ENCODE measurements at places on chromosomes 11 and 22. TPM values are rescaled to one million over a fixed set of nuclear protein-coding genes. Genes with fewer than 3 reads are reported as not detected.

DNA sequence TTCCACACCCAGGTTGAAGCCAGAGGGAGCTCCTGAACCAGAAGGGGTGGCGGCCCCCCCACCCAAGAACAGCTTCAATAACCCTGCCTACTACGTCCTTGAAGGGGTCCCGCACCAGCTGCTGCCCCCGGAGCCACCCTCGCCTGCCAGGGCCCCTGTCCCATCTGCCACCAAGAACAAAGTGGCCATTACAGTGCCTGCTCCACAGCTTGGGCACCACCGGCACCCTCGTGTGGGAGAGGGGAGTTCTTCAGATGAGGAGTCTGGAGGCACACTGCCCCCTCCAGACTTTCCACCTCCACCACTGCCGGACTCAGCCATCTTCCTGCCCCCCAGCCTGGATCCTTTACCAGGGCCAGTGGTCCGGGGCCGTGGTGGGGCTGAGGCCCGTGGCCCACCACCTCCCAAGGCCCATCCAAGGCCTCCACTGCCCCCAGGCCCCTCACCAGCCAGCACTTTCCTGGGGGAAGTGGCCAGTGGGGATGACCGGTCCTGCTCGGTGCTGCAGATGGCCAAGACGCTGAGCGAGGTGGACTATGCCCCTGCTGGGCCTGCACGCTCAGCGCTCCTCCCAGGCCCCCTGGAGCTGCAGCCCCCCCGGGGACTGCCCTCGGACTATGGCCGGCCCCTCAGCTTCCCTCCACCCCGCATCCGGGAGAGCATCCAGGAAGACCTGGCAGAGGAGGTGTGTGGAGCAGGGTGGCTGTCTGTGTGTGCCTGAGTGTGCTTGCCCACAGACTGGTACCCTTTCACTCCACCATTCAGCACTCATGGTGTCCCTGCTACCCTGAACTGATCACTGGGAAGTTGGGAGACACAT lies 6.7 kb downstream of the PHOX2A start:
- no peaks in the 10 kb centered on the region for H3K36me3 ChIP-seq
- DNase-seq, result no peak
- no peak overlapping the region for H3K27ac ChIP-seq

- no peaks in the 10 kb centered on the region for H3K36me3 ChIP-seq
- DNase-seq, result peak; percentile 73
- H3K4me1 ChIP-seq, result no peaks in the 10 kb centered on the region
Measured at GRCh38 chr11:129695571-129696308, 119.9 kb upstream of the TMEM45B start.

GRCh38 chr11:57179681-57180080 lies 2.1 kb upstream of the LRRC55 start:
- H3K4me3 ChIP-seq, result no peak overlapping the region
- no peak overlapping the region for H3K27ac ChIP-seq
- no peak for DNase-seq

GRCh38 chr22:17807086-17807485 lies 32.8 kb upstream of the BID start:
- H3K36me3 ChIP-seq, result no peaks in the 10 kb centered on the region
- H3K4me3 ChIP-seq, result no peak overlapping the region
- H3K27me3 ChIP-seq, result no peaks in the 10 kb centered on the region
- no peaks in the 10 kb centered on the region for H3K4me1 ChIP-seq
- no peak overlapping the region for H3K27ac ChIP-seq
- no peak for DNase-seq

- H3K27me3 ChIP-seq, result no peaks in the 10 kb centered on the region
- H3K4me3 ChIP-seq, result no peak overlapping the region
- peak overlapping the region; percentile 3 for H3K27ac ChIP-seq
- H3K36me3 ChIP-seq, result no peaks in the 10 kb centered on the region
- no peak for DNase-seq
Measured at GRCh38 chr11:121886005-121886734, 229.8 kb downstream of the BLID start.

DNA sequence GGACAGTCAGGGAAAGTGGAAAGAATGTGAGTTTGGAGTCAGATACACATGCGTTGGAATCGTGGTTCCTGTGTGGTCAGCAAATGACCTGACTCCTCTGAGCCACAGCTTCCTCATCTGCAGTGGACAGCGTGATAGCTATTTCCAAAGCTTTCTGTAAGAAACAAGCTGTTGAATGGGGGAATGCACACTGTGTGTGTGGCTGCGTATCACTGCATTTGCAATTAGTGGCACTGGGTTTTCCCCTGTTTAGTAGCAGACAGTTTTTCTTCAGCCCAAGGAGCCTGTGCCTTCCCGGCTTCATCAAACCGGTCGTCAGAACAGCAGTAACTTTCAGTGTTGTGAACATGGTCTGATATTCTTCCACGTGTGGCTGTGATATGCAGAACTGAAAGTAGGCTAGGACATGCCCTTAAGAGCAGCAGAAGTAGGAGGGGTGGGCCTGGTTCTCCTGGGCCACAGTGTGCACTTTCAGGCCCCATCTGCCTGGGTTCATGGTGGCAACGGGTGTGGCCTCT lies 121.5 kb downstream of the RRAS2 start:
- H3K27me3 ChIP-seq, result no peaks in the 10 kb centered on the region
- H3K4me3 ChIP-seq, result no peak overlapping the region
- no peak overlapping the region for H3K27ac ChIP-seq
- no peaks in the 10 kb centered on the region for H3K36me3 ChIP-seq

- H3K4me1 ChIP-seq, result no peaks in the 10 kb centered on the region
- no peaks in the 10 kb centered on the region for H3K36me3 ChIP-seq
- no peak for DNase-seq
- no peak overlapping the region for H3K27ac ChIP-seq
- no peaks in the 10 kb centered on the region for H3K27me3 ChIP-seq
- H3K4me3 ChIP-seq, result no peak overlapping the region
Measured at GRCh38 chr22:22928666-22929380, 41.2 kb downstream of the IGLL5 start.

- H3K4me3 ChIP-seq, result no peak overlapping the region
- no peaks in the 10 kb centered on the region for H3K27me3 ChIP-seq
- no peaks in the 10 kb centered on the region for H3K4me1 ChIP-seq
Measured at GRCh38 chr11:46436113-46436512, 44.5 kb upstream of the CHRM4 start.

GRCh38 chr11:69434471-69434931 lies 47.0 kb upstream of the LINC01488 start:
- no peak overlapping the region for H3K27ac ChIP-seq
- DNase-seq, result no peak
- no peaks in the 10 kb centered on the region for H3K27me3 ChIP-seq
- no peaks in the 10 kb centered on the region for H3K36me3 ChIP-seq
- no peaks in the 10 kb centered on the region for H3K4me1 ChIP-seq
- no peak overlapping the region for H3K4me3 ChIP-seq

DNA sequence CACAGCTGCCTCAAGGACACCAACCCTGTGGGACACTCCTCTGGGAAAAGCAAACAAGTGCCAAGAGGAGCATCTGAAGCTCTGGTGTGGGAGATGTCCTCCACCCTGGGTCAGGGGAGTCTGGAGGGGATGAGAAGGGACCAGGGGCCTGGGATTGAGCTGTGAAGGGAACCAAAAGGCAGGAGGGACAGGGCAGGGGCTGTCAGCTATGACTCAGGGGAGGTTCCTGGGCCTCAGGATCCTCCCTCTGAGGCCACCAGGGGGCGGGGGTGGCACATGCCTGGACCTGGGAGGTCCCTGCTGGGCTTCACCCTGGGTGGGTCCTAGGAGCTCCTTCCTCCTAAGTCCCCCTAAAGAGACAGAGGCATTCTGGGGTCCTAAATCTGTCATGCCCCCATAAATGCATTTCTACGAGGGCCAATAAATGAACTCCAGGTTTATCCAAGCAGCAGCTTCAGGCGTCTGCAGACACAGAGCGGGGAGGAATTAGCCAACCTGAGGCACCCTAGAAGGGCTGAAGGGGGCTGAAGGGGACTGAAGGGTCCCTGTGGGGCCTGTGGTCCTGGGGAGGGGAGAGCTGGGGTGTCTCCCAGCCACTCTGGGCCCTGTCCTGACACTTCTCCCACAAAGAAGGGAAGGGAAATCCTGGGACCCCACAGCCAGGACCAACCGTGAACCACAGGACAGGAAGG lies 31.9 kb upstream of the IGLL5 start:
- no peaks in the 10 kb centered on the region for H3K27me3 ChIP-seq
- no peak overlapping the region for H3K27ac ChIP-seq
- H3K4me3 ChIP-seq, result no peak overlapping the region
- no peak for DNase-seq
- no peaks in the 10 kb centered on the region for H3K4me1 ChIP-seq

- H3K4me3 ChIP-seq, result no peak overlapping the region
- DNase-seq, result no peak
- H3K27ac ChIP-seq, result no peak overlapping the region
- peaks cover 94% of the 10 kb centered on the region for H3K27me3 ChIP-seq
- peaks cover 13% of the 10 kb centered on the region for H3K4me1 ChIP-seq
- no peaks in the 10 kb centered on the region for H3K36me3 ChIP-seq
Measured at GRCh38 chr11:124863826-124864165, 1.4 kb upstream of the ROBO3 start.

- no peaks in the 10 kb centered on the region for H3K4me1 ChIP-seq
- H3K36me3 ChIP-seq, result no peaks in the 10 kb centered on the region
- H3K4me3 ChIP-seq, result no peak overlapping the region
- no peaks in the 10 kb centered on the region for H3K27me3 ChIP-seq
- DNase-seq, result no peak
Measured at GRCh38 chr11:19952116-19952605, 208.1 kb downstream of the DBX1 start.

DNA sequence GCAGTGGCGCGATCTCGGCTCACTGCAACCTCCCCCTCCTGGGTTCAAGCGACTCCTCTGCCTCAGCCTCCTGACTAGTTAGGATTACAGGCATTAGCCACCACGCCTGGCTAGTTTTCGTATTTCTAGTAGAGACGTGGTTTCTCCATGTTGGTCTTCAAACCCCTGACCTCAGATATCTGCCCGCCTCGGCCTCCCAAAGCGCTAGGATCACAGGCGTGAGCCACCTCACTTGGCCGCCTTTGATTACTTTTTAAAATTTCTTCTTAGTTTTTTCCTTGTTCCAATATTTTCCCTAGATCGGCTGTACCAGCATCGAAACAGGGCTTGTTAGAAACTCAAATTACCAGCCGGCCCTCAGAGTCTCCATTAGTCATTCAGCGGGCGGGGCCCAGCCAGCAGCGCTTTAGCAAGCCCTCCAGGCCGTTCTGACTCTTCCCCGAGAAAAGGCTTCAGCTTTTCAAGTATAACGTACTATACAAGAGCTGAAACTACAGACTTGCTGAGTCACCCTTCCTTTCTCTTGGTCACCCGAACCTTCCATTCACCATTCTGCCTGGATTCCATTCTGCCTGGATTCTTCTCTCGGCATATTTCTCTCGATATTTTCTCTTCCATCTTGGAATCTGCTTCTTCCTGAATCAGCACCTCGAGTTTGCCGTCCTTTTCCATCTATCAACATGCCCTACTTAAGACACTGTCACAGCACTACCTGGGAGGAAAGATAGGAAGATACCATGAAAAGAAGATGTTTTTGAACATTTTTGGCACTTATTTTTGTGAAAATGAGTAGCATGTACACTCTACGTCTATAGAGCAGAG lies 6.7 kb upstream of the CAPRIN1 start:
- DNase-seq, result no peak
- no peak overlapping the region for H3K27ac ChIP-seq
- no peaks in the 10 kb centered on the region for H3K27me3 ChIP-seq
- H3K4me1 ChIP-seq, result no peaks in the 10 kb centered on the region
- no peak overlapping the region for H3K4me3 ChIP-seq

- no peak overlapping the region for H3K27ac ChIP-seq
- H3K27me3 ChIP-seq, result no peaks in the 10 kb centered on the region
- DNase-seq, result no peak
- no peaks in the 10 kb centered on the region for H3K36me3 ChIP-seq
- no peaks in the 10 kb centered on the region for H3K4me1 ChIP-seq
- H3K4me3 ChIP-seq, result no peak overlapping the region
Measured at GRCh38 chr11:109729761-109730160, 307.8 kb downstream of the C11orf87 start.

GRCh38 chr11:131888230-131888855 lies 517.9 kb downstream of the NTM start:
- H3K27ac ChIP-seq, result no peak overlapping the region
- no peaks in the 10 kb centered on the region for H3K27me3 ChIP-seq
- H3K4me1 ChIP-seq, result no peaks in the 10 kb centered on the region
- no peak overlapping the region for H3K4me3 ChIP-seq

GRCh38 chr11:57874981-57875380 lies 113.4 kb downstream of the CTNND1 start:
- H3K27me3 ChIP-seq, result no peaks in the 10 kb centered on the region
- H3K27ac ChIP-seq, result no peak overlapping the region
- DNase-seq, result no peak
- H3K36me3 ChIP-seq, result no peaks in the 10 kb centered on the region
- H3K4me1 ChIP-seq, result no peaks in the 10 kb centered on the region

DNA sequence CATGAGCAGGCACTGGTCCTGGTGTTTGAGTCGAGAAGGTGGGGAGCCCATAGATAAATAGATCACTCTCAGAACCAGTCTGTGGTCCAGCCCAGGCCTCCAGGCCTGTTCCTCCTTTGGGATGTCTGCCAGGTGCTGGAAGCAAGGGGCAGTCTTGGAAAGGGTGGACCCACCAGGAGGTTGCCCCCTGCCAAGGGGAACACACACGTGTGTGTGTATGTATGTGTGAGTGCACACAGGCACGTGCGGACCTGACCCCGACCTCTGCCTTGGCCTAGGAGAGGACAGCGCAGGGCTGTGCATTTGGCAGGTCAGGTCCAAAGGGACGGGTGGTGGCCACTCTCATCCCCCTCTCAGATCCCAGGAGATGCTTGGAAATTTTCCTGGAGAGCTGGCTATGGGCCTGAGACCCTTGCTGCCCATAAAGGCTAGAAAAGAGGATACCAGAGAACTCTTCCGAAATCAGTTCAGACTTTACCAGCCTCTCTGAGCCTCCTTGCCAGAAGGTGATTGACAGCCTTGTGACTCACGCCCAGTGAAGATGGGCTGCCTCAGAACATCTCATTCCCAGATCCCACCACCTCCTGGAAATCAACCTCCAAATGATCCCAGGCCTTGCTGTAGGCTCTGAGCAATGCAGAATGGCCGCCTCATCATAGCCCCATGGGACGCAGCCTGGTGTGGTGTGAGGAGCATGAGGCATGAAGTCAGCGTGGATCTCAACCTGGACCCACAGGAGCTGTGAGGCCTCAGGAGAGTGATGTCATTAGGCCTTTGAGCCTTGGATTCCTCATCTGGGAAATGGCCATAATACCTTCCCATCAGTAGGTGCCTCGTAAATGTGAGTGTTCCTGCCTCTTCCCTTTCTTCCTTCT lies 24.0 kb upstream of the CREB3L1 start:
- H3K4me3 ChIP-seq, result no peak overlapping the region
- DNase-seq, result no peak
- no peaks in the 10 kb centered on the region for H3K4me1 ChIP-seq
- H3K27ac ChIP-seq, result no peak overlapping the region

DNA sequence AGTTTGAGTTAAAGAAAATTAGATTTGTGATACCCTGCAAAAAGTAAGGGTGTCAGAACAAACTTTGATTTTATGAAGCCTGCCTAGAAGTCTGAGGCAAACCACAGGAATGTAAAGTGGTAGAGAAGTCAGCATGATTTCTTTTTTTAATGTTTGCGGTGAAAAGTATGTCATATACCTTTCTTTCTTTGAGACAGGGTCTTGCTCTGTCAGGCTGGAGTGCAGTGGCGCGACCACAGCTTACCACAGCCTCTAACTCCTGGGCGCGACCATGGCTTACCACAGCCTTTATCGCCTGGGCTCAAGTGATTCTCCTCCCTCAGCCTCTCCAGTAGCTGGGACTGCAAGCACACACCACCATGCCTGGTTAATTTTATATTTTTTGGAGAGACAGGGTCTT lies 4.7 kb downstream of the API5 start:
- H3K36me3 ChIP-seq, result no peaks in the 10 kb centered on the region
- no peak for DNase-seq
- H3K4me3 ChIP-seq, result no peak overlapping the region
- H3K4me1 ChIP-seq, result peaks cover 6% of the 10 kb centered on the region
- no peaks in the 10 kb centered on the region for H3K27me3 ChIP-seq

KCNJ1 gene
- total RNA-seq, result not detected

PIH1D2 gene
- 5.4 TPM for total RNA-seq

EMID1 gene
- 2.3 TPM for total RNA-seq

DSCAML1 gene
- total RNA-seq, result 0.64 TPM

APOA5 gene
- total RNA-seq, result not detected

All from breast epithelium (tissue), 4 donors.